Hippocampal formation (tissue), 2 donors: ENCODE measurements at places on chromosomes 7 and 10.

GRCh38 chr10:117972168-117972837 is 74.4 kb downstream of the RAB11FIP2 start:
- no peak for DNase-seq

DNA sequence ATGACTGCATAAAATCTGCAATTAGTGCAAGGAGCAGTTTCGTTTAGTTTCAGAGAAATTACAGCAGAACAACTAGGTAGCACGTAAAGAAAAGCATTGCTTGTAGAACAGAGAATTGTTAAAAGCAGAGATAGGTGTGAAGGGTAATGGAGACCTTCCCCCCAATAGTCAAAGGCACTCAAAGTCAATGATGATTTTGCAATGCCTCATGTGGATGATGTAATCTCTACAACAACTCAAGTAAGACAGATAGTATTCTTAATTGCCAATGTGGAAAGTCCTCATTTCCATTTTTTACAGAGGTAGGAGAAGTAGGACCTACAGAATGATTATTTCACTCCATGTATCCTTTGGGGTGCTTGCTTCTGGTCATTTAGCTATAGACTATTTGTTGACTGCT is 94.3 kb upstream of the GNAI1 start:
- DNase-seq: no peak

- DNase-seq: no peak
Measured at GRCh38 chr7:123011766-123012369, 16.4 kb upstream of the TAS2R16 start.

DNA sequence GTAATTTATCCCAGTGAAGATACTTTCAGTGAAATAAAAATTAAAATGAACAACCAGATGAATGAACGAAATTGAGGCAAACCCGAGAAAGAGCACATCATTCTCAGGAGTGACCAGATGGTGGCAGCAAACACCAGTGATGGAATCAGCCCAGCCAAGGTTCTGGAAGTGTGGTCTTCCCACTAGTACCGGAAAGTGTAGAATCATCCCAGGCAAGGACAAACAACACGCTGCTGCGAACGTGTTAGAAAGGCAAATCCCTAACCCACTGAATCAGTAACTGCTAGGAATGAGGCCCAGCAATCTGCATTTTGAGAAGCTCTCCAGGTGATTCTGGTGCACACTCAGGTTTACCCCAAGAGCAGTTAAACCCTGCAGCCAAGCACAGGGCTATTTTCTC is 15.5 kb upstream of the SLC18A3 start:
- DNase-seq: peak; percentile 14

- DNase-seq: no peak
Measured at GRCh38 chr7:103101543-103101942, 26.6 kb downstream of the ARMC10 start.

- DNase-seq: no peak
Measured at GRCh38 chr10:53233749-53234148, 461.2 kb upstream of the MBL2 start.

GRCh38 chr10:100723180-100723579 is 22.2 kb upstream of the PAX2 start:
- DNase-seq: no peak

DNA sequence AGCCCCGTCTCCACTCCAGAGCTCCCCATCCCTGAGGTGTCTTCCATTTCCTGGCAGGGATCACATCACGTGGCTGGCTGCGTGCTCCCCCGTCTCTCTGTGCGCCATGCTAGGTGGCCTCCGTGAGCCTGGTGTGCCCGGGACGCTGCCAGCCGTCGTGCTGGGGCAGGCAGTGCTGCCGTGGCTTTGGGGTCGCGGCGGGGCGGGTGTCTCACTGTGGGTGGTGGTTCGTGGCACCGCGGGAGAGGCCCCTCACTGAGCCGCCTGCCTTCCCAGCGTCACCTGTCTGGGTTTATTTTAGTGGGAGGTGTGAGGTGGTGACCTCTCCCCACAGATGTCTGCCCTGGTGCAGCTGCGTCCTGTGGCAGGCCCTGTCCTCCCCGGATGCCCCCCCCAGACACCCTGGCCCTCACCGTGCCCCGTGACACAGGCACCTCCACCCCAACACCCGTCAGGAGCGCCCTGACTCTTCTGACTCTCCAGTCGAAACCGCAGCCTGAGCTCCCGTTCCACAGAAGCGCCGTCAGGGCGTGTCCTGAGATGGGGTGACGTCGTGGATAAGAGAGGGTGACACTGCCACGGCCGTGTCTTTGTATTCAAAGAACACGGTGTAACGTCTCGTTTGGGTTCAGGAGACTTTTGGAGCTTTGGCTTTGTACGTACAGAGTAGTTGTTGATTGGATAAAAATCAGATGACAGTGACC is 18.0 kb downstream of the GET4 start:
- no peak for DNase-seq

- no peak for DNase-seq
Measured at GRCh38 chr10:55813451-55814170, 547.4 kb downstream of the ZWINT start.

DNA sequence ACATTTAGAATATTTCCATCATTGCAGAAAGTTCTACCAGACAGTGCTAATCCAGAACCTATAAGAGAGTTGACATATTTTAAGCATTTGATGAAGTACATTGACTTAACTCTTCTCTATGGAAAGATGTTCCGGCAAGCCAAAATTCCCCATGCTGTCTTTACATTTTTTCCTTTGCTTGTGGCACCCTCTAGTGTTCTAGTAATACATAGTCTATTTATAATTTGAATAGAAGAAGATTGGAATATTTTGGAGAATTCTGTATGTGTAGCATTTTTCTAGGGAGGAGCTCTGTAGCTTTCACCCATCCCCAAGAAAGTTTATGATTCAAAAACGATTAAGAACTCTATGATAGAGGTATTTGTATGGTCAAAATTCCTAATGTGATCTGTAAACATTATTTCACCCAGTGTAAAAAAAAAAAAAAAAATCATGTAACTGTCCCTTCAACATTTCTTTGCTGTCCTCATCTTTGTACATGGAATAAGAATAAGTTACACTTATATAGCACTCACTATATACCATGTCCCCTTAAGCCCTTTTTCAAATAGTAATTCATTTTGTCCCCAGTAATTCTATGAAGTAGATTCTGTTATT is 33.2 kb downstream of the NRF1 start:
- no peak for DNase-seq

DNA sequence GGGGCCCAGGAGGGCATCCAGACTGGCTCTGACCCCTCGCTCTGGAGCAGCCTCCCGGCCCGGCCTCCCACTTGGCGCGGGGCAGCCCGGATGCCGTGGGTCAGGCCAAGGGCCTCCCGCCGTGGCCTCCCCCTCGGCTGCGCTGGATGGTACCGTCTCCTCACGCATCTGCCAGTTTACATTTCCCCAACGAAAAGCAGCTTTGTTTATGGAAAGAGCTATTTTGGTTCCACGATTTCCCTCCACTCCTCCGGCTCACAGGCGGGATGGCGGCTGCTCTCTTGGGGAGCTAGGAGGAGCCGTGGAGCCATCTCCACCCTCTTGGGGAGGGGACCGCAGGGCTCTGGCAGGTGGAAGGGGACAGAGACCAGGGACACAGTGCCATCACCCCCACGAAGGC is 93.2 kb upstream of the MYL10 start:
- DNase-seq: no peak

- DNase-seq: no peak
Measured at GRCh38 chr10:113522460-113522859, 30.4 kb upstream of the HABP2 start.

DNA sequence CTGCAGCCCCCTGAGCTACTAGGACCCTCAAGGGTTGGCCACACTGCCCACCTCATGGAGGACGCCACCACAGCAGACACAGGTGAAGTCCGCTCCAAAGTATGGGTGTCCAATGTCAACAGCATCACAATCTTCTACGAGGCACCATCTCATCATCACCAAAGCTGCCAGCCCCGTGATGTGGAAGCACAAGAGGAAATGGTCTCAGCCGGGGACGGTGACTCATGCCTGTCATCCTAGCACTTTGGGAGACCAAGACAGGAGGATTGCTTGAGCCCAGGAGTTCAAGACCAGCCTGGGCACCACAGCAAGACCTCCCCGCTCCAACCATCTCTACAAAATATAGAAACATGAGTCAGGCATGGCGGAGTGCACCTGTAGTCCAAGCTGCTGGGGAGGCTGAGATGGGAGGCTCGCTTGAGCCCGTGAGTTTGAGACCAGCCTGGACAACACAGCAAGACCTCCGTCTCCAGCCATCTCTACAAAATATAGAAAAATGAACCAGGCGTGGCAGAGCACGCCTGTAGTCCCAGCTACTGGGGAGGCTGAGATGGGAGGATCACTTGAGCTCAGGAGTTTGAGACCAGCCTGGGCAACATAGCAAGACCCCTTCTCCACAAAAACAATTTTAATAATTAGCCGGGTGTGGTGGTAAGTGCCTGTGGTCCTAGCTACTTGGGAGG is 48.8 kb upstream of the MYL10 start:
- DNase-seq: no peak

DNA sequence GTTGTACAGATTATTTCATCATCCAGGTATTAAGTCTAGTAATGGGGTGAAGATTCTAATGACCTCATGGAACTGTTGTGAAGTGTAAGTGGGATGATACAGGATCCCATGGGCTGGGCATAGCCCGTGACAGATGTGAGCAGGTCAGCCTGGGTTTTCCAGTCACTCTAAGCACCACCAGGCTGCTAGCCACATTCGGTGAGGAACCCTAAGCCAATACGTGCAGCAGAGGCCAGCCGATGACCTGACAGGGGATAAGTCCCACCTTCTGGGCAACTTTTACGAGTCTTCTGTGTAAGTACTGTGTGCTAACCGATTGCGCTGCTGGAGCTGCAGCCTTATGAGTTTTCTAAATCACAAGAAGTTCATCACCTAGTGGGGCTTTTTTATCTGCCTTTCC is 7.3 kb downstream of the ZNF503 start:
- DNase-seq: no peak

DNA sequence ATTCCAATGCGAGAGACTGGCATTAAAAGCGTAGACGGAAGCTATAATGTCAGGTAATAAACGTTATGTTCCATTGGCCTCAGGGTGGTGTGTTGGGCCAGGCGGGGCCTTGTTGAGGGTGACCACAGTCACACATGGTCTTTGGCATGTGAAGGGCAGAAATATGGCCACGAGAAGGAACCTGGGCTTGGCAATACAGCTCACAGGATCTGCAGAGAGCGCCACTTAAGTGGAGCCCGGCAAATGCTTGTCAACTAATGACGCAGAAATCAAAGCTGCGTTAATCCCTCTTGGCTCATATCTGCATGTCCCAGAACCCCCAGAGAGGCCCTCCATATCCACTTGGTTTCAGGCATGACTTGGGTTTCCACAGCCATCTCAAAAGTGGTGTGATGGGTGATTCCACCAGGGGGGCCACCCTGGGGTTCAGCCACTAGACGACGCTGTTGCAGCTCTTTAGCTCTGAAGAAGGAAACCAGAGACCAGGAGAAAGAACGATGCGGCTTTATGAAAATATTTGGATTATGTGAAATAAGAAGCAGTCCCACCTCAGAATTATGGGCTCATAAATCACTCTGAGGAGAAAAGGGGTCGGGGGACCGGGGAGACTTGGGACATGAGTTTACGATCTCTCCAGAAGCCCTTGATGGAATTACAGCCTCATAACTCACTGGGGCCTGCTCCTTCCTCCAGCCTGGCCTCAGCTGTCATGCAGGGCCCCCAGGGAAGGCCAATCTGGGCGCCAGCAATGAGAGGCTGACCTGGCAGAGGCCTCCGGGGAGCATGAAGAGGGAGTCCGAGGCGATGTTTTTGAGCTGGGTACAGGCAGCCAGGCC is 462.5 kb downstream of the PLXNA4 start:
- no peak for DNase-seq

- DNase-seq: no peak
Measured at GRCh38 chr10:114380060-114380459, 24.2 kb downstream of the AFAP1L2 start.

GRCh38 chr7:123599766-123600165 is 1.9 kb upstream of the ASB15 start:
- no peak for DNase-seq

DNA sequence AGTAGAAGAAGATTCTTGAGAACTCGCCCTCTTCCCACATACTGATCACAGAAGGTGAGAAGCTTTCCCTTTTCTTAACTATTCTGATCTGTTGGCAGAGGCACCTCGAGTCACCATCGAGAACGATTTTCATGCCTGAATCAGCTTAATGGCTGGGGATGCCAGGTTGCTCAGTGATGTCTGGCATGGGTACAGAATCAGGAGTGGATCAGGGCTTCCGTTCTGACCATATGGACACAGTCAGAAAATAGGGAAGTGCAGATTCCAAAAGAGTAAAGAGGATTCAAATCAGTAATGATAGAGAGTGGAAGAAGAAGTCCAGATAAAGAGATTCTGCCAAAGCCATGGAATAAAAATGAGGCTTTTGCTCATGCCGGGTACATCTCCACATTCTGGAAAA is 52.0 kb upstream of the GRB10 start:
- no peak for DNase-seq

DNA sequence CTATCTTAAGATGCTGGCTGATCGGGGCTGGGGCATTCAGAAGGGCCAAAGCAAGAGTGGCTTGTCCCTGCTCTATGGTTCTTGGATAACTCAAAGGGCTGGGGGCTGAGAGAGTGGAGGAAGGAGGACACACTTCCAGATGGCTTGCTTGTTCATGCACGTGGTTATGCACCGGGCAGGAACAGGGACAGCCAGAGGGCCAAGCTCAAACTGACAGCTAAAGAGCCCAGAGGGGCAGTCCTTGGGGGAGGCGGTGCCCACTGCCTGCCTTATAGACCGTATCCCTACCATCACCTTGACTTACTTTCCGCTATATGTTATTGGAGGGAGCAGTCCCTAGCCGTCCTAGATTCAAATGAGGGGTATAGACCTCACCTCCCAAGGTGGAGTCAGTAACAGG is 192.7 kb upstream of the SVIL start:
- DNase-seq: no peak

DNA sequence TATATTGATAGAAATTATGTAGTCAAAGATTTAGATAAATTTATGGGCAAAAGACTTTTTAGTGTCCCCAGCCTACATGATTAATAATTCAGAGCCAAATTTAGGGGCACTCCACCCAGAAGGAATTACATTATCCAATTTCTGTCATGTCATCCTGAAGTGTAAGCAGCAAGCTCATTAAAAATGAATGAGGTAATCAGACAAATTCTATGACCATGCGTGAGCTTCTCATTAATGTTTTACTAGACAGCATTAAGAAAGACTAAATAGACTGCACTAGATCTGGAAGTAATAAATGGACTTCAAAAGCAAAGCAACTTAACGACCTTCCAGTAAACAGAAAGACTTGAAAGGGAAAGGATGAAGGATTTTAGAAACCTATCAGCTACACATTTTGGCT is 22.7 kb upstream of the TRUB1 start:
- DNase-seq: no peak

DNA sequence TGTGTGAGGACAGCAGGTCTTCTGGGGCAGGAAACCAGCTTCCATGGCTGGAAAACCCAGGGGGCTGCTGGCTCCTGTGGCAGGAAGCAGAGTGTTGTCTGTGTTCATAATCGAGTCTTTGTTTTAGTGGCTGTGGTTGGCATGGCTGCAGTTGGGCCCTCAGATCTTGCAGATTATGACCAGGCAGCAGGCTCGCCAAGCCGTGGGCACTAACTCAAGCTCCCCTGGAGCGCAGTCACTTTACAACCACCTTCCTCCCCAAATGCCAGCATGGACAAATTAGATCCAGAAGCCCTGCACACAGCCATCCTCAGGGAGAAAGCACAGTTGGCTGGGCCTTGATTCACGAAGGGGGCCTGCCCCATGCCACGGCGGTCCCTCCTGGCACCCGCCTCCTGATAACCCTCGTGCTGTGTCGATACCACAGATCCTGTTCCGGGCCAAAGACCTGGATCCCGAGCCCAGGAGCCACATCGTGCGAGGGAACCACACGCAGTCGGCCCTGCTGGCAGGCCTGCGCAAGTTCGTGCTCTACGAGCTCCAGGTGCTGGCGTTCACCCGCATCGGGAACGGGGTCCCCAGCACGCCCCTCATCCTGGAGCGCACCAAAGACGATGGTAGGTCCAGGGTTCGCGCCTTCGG is 552.5 kb upstream of the FOXK1 start:
- peak; percentile 24 for DNase-seq
